ENCODE measurements at places on chromosomes 16 and 17. TPM values are rescaled to one million over a fixed set of nuclear protein-coding genes. Genes with fewer than 3 reads are reported as not detected.

GRCh38 chr17:32502013-32502412, 15.2 kb downstream of the CDK5R1 start:
- no peak for DNase-seq

The C16orf96 gene
- not detected for total RNA-seq

- no peak for DNase-seq
Observed at GRCh38 chr16:29011112-29011511, 26.3 kb downstream of the LAT start.

- no peak for DNase-seq
Observed at GRCh38 chr16:3695610-3696369, 21.5 kb downstream of the TRAP1 start.

Measured in occipital lobe (tissue), 3 donors.